ENCODE measurements at places on chromosomes 3 and 15.

GRCh38 chr3:65013053-65013452, 325.3 kb upstream of the ADAMTS9 start:
- DNase-seq = no peak

GRCh38 chr3:47762233-47762632, 19.5 kb downstream of the SMARCC1 start:
- no peak for DNase-seq

- no peak for DNase-seq
Measured at GRCh38 chr3:63142681-63143080, 135.4 kb upstream of the SYNPR start.

GRCh38 chr15:22845289-22845900, 6.9 kb downstream of the NIPA2 start:
- peak; percentile 57 for DNase-seq

- peak; percentile 22 for DNase-seq
Measured at GRCh38 chr15:101028772-101029438, 109.7 kb downstream of the LRRK1 start.

DNA sequence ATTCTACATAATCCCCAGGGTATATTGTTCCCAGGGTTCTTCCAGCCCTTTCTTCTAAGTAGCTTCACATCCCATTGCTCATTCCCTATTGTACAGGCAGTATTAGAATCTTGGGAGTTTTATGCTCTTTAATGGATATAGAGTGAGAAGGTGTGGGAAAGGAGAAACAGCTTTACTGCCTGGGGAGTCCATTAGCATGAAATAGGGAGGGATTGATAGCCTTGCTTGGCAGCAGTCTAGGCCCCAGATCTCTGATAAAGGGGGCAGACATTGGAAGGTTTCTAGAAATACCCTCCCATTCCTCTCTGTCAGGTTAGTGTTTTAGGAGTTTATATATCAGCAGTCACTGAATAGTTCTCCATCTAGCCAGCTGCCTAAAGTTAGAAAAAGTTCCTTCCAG, 334.3 kb downstream of the UNC13C start:
- no peak for DNase-seq

GRCh38 chr3:64501298-64501906, 186.4 kb downstream of the ADAMTS9 start:
- no peak for DNase-seq

- no peak for DNase-seq
Measured at GRCh38 chr3:126028096-126028495, 55.8 kb downstream of the SLC41A3 start.

DNA sequence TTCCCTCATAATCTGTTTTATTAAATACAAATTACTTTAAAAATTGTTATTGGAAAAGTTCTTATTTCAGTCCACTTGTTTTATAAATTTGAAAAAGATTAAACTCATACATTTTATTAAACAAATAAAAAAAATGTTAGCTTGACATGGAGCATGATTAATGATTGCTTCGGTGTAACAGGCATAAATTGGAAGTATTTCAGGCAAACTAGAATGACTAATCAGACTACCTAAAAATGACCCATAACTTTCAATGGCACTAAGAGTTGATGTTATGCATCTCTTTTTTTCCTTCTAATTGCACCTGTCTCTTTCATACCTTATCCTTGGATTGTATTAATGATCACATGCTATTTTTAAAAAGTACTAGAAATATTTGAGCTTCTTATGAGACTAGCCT, 343.3 kb downstream of the ZNF385D start:
- no peak for DNase-seq

DNA sequence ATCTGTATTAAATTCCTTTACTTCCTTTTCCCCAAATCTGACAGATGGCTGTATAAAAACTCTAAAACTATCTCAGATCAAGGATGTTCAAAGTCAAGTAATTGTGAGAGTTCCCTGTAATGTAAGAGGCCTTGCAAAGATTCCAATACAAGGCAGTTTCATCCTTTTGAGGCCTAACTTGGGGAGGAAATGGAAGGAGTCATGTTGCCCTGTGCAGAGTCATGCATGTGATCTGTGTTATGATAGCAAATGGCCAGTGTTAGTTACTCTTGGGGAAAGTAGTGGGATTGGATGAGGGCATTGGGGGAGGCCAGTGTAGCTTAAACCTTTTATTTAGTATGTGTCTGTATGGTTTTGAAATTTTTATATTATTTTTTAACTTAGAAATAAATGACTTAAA, 23.7 kb upstream of the FBXL22 start:
- DNase-seq = no peak

- no peak for DNase-seq
Measured at GRCh38 chr3:189132839-189133238, 38.9 kb upstream of the TPRG1 start.

Data from WTC11 (cell line).